ENCODE measurements at places on chromosomes 2 and 18.

DNA sequence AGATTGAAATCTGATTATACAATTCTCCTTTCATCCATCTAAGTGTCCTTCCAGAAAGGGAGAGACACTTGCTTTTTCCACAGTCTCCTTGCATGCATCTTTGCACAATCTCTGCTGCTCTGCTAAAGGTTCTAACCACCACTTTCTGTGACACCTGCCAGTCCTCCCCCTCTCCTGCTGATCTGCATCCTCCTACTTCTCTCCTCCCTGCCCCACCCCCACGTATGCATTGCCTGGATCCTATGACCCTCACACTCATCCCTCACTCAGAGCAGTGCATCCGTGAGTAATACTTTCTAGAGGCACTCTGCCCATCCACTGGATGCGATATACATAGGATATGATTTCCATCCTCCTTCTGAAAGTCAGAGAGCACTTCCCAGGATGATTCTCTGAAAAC lies 27.7 kb upstream of the TRAPPC8 start:
- no peak for DNase-seq

DNA sequence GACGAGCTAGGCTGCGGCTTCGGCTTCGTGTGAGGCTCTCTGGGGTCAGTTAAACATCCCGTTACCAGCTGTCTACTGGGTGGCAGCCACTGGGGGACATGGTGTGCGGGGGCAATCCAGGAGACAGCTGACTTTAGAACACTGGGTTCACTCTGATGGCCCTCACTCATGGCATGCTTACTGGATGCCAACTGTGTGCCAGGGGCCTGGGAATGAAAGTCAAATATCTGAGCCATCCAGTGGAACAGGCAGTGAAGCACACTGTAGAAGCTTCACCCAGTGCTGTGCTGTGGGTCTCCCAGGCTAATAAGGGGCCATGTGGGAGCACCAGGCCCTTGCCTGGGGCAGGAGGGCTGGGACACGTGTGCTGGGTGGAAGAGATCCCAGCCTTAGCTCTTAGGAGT lies 48.3 kb downstream of the GLI2 start:
- DNase-seq = no peak

GRCh38 chr2:143533846-143534245 lies 404.6 kb downstream of the ARHGAP15 start:
- DNase-seq = no peak

- DNase-seq = no peak
Measured at GRCh38 chr2:46850742-46851141, 64.9 kb downstream of the MCFD2 start.

DNA sequence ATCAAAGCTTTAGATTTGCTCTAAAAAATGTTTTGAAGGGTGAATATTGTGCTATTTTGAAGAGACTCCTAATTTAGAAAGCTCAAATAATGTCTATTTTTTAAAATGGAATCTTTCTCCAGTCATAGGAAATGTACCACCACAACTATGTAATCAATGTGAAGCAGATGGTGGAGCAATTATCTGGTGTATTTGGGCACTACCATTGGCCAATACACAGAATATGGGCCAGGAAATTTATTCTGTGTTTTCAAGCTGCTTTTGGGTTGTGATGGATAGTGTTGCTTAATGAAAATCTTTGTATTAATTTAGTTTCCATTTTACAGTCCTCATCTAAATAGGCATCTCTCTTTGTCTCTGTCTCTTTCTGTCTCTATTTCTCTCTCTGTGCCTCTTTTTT lies 17.1 kb upstream of the VWC2L start:
- no peak for DNase-seq

DNA sequence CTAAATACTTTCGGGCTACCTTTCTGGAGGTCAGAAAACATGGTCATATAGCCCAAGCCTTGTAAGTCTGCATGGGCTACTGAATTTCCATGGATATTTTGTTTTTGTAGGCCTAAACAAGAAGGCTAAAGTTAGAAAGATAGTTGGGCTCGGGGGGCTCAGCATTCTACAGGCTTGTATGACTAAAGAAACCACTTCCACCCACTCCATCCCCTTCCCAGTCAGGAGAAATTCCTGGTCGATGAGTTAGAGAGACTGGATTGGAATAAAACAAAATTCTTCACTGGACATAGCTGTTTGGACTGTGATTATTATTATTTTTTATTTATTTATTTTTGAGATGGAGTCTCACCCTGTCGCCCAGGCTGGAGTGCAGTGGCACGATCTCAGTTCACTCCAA lies 539.4 kb upstream of the TNP1 start:
- DNase-seq = no peak

- no peak for DNase-seq
Measured at GRCh38 chr2:102050854-102051391, 59.2 kb downstream of the IL1R2 start.

Measured in cerebellar nuclear complex (tissue), 1 donor.